Fibroblast of lung (primary cell): ENCODE measurements at places on chromosomes 5 and 9. TPM values are rescaled to one million over a fixed set of nuclear protein-coding genes. Genes with fewer than 3 reads are reported as not detected.

The DCTN4 gene
- 60.0 and 60.8 TPM in 2 replicates for polyA plus RNA-seq

The HMHB1 gene
- polyA plus RNA-seq, result not detected in 2 replicates

The MTAP gene
- 20.0 and 31.1 TPM in 2 replicates for polyA plus RNA-seq

The PCDHB5 gene
- 0.60 and 1.1 TPM in 2 replicates for polyA plus RNA-seq

The MAMDC2 gene
- polyA plus RNA-seq, result 4.2 and 14.4 TPM in 2 replicates

The PLEKHG4B gene
- polyA plus RNA-seq, result 0.01 and 0.08 TPM in 2 replicates

The C5orf46 gene
- polyA plus RNA-seq, result not detected in 2 replicates

The PCDHA13 gene
- polyA plus RNA-seq, result 0.02 TPM in 1 of 2 replicates, not detected in the other

The C9orf152 gene
- not detected in 2 replicates for polyA plus RNA-seq

The HTR1A gene
- not detected in 2 replicates for polyA plus RNA-seq

GRCh38 chr5:149147676-149148075, 6.4 kb downstream of the ABLIM3 start:
- no peak overlapping the region for H3K4me3 ChIP-seq
- no peak for DNase-seq
- peaks cover 19% of the 10 kb centered on the region for H3K4me1 ChIP-seq
- no peaks in the 10 kb centered on the region for H3K27me3 ChIP-seq
- no peaks in the 10 kb centered on the region for H3K36me3 ChIP-seq
- H3K27ac ChIP-seq, result no peak overlapping the region

DNA sequence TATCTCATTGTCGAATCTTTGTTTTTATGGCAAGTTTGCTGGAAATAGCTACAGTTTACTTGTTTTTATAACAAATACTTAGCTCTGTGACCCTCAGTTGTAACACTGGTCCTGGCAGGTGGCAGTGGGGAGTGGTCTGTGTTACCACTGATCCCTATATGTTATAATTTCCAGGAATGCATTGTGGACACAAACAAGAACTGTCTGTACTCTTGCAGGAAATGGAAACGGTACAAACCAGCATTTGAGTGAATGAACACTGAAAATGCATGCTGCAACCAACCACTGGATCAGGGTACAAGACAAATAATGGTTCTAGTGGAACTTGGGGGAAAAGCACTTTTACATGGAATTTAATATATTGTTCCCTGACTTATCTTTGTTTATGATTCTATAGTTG, 66.5 kb upstream of the PJA2 start:
- no peaks in the 10 kb centered on the region for H3K27me3 ChIP-seq
- no peaks in the 10 kb centered on the region for H3K36me3 ChIP-seq
- no peaks in the 10 kb centered on the region for H3K4me1 ChIP-seq
- no peak overlapping the region for H3K4me3 ChIP-seq
- no peak for DNase-seq

GRCh38 chr9:27800692-27801370, 227.6 kb upstream of the C9orf72 start:
- H3K36me3 ChIP-seq, result no peaks in the 10 kb centered on the region
- no peak for DNase-seq
- H3K27ac ChIP-seq, result no peak overlapping the region

DNA sequence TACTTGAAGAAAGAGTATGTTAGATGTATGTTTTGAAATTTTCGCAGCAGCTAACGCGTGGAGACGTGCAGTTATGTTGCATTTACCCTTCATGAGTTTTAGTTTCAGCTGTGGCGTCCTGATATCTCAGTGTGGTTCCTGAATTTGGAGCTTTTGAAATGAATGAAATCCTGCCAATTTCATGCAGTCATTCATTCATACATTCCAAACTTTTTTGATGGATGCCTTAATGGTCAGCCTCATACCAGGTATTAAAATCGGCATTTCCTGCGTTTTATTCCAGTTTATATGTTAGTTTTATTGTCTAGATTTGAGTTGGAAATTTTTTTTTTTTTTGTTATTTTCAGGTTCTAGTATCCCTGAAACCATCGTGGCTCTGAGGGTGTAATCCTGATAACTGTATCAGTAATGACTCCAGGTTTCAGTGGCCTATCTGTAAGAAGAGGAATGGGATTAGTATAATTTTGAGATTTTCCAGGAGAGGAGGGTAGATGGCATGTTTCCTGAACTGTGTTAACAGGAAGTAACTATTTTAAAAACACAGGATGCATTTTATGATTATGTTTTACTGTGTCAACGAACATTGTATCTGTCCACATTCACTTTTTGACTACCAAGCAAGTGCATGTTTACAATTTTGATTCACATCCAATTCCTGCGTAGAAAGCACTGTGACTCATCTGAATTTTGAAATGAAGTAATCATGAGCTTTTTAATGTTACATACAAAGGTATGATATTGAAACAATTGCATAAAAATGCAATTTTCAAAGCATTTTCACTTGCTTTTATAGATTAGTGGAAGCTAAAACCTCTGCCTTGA, 1.0 kb downstream of the FOCAD start:
- H3K4me3 ChIP-seq, result peak overlapping the region; percentile 82
- peak; percentile 91 for DNase-seq
- H3K4me1 ChIP-seq, result no peaks in the 10 kb centered on the region
- H3K36me3 ChIP-seq, result no peaks in the 10 kb centered on the region

GRCh38 chr9:32701321-32702022, 66.0 kb upstream of the TAF1L start:
- DNase-seq, result no peak
- no peak overlapping the region for H3K27ac ChIP-seq
- no peaks in the 10 kb centered on the region for H3K36me3 ChIP-seq
- H3K27me3 ChIP-seq, result no peaks in the 10 kb centered on the region

DNA sequence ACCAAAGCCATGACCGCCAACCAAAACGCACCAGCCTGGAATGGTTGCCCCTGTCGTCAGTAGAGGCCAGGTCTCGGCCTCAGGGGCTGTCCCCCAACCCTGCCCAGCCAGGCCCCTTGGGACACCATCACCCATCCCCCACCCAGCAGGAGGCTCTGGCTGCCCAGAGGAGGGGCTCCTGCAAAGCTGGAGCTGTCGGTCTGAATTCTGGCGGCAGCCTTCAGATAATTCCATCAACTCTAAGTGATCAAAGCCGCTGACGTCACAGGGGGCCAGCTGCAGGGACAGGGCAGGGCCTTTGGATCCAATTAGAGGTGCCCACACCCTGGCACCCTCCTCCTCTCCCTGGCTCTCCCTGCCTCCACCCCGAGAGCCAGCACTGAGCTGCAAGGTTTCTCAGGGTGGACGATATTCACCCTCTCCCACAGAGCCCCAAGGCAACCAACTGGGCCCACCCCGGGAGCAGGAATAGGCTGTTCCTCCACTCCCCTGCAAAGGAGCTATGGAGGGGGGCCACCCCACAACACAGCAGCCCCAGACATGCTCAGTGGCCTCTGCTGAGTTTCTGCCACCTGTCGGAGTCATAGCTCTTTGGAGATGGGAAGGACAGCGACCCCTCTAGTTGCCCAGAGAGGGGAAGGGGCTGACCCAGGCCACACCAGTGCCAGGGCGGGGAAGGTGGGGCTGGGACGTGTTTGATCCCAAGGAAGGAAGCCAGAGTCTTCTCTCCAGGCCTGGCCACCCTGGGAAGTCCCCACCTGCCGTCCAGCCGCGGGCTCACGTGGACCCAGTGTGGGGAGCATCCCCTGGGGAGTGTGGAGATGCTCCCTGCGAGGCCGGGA, 78.4 kb downstream of the NTNG2 start:
- no peaks in the 10 kb centered on the region for H3K36me3 ChIP-seq
- no peak overlapping the region for H3K4me3 ChIP-seq
- no peak overlapping the region for H3K27ac ChIP-seq
- no peak for DNase-seq

GRCh38 chr5:134787692-134788091, 29.1 kb downstream of the DDX46 start:
- no peaks in the 10 kb centered on the region for H3K4me1 ChIP-seq
- peaks cover 4% of the 10 kb centered on the region for H3K36me3 ChIP-seq
- H3K4me3 ChIP-seq, result no peak overlapping the region
- DNase-seq, result no peak
- no peak overlapping the region for H3K27ac ChIP-seq

DNA sequence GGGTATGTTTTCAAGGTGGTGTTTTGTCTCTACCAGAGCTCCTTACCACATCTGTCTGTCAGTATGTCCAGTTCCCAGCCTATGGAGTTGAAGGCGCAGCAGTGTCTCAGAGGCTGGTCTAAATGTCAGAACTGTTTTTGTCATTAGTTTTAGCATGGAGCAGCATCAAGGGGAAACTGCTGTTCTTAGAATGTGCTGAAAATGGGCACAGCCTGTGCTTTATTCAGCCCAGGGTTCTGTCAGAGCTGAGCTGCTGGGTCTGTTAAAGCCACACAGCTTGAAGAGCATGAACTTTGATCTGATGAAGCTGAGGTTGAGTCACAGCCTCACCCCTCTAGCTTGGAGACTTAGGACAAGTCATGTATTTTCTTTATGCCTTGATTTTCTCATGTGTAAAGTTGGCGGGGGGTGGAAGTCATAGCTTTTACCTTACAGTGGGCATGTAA, 71.9 kb downstream of the RALGPS1 start:
- H3K27me3 ChIP-seq, result peaks cover 2% of the 10 kb centered on the region
- peak; percentile 31 for DNase-seq
- H3K4me3 ChIP-seq, result no peak overlapping the region
- no peaks in the 10 kb centered on the region for H3K36me3 ChIP-seq
- peaks cover 8% of the 10 kb centered on the region for H3K4me1 ChIP-seq

- H3K27me3 ChIP-seq, result no peaks in the 10 kb centered on the region
- no peak for DNase-seq
- H3K36me3 ChIP-seq, result no peaks in the 10 kb centered on the region
- no peak overlapping the region for H3K27ac ChIP-seq
- H3K4me3 ChIP-seq, result no peak overlapping the region
- no peaks in the 10 kb centered on the region for H3K4me1 ChIP-seq
These were observed 15.7 kb upstream of the CEP120 start for GRCh38 chr5:123438902-123439301.

GRCh38 chr5:74766418-74766848, 484 bp downstream of the GFM2 start:
- peak; percentile 73 for DNase-seq
- H3K4me3 ChIP-seq, result peak overlapping the region; percentile 97
- no peaks in the 10 kb centered on the region for H3K36me3 ChIP-seq
- peak overlapping the region; percentile 79 for H3K27ac ChIP-seq

DNA sequence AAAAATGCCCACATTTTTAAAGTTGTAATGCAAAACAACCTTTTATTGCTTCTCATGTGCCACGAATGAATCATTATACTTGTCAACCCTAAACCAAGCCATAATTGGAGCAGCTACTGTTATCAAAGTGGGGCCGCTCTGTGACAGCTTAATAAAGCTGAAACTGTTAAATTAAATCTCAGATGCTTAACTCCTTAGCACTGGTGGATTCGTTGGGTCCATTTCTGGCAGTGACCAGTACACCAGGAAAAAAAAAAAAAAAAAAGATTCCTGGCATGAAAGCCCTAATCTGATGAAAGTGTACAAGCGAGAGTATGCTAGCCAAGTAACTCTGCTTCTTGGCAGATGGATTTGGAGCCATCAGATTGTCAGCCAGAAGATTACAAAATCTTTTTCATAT, 164.8 kb downstream of the ZSWIM6 start:
- H3K27me3 ChIP-seq, result no peaks in the 10 kb centered on the region
- peaks cover 3% of the 10 kb centered on the region for H3K36me3 ChIP-seq
- no peak overlapping the region for H3K4me3 ChIP-seq
- peak; percentile 49 for DNase-seq

GRCh38 chr5:169746147-169746694, 109.1 kb downstream of the DOCK2 start:
- no peak overlapping the region for H3K27ac ChIP-seq
- H3K4me1 ChIP-seq, result peaks cover 3% of the 10 kb centered on the region
- H3K36me3 ChIP-seq, result no peaks in the 10 kb centered on the region
- DNase-seq, result peak; percentile 33

- H3K36me3 ChIP-seq, result no peaks in the 10 kb centered on the region
- DNase-seq, result no peak
- H3K4me1 ChIP-seq, result no peaks in the 10 kb centered on the region
- H3K27me3 ChIP-seq, result peaks cover 6% of the 10 kb centered on the region
- H3K4me3 ChIP-seq, result no peak overlapping the region
- H3K27ac ChIP-seq, result no peak overlapping the region
These were observed 8.2 kb upstream of the DRD1 start for GRCh38 chr5:175452166-175452565.

GRCh38 chr9:26243726-26244125, 565.5 kb upstream of the TUSC1 start:
- DNase-seq, result peak; percentile 64
- H3K36me3 ChIP-seq, result no peaks in the 10 kb centered on the region
- no peak overlapping the region for H3K27ac ChIP-seq
- no peak overlapping the region for H3K4me3 ChIP-seq
- H3K4me1 ChIP-seq, result no peaks in the 10 kb centered on the region

GRCh38 chr5:180603076-180603594, 11.8 kb upstream of the SCGB3A1 start:
- H3K27me3 ChIP-seq, result no peaks in the 10 kb centered on the region
- no peak overlapping the region for H3K4me3 ChIP-seq
- no peaks in the 10 kb centered on the region for H3K4me1 ChIP-seq
- H3K27ac ChIP-seq, result no peak overlapping the region
- no peak for DNase-seq
- no peaks in the 10 kb centered on the region for H3K36me3 ChIP-seq

DNA sequence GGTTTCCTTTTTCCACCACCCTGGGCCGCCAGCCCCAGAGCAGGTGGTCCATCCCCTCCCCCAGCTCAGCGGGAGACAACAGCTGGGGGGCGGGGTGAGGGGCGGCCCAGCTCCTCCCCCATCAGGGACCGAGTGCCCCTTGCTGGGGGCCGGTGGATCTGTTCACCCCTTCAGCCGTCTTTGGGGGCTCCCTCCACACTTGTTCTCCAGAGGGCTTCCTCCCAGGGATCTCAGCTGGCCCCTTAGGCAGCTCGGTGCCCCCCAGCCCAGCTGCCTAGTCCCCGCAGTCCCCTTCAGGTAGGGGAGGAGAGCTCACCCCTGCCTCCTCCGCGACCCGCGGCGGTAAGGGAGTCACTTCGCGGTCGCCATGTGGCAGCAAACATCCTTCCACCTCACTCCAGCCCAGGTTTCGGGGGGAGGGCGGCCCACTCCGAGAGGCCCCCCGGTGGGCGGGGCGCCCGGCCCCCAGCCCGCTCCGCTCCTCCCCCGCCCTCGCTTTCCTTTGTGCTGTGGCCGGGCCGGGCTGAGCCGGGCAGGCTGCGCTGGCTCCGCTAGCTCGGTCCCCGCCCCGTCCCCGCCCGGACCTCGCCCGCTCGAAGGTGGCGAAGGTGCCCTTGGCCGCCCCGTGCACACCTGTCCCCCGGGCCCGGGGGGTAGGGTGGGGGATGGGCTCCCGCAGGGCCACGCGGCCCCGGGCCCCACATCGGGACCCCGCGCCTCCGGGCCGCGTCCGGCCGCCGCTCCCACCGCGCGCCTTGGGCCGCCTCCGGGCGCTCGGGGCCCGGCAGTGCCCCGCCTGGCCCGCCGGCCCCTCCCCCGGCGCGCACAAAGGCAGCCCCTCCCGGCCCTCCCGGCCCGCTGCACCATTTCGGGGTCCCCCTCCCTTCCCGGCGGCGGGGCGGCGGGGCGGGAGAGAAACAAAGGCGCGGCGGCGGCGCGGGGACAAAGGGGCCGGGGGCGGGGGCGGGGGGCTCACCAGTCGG, 683 bp downstream of the DBN1 start:
- H3K36me3 ChIP-seq, result peaks cover 16% of the 10 kb centered on the region
- peaks cover 44% of the 10 kb centered on the region for H3K4me1 ChIP-seq
- peak overlapping the region; percentile 82 for H3K27ac ChIP-seq
- DNase-seq, result no peak
- no peaks in the 10 kb centered on the region for H3K27me3 ChIP-seq

- no peak overlapping the region for H3K27ac ChIP-seq
- no peak overlapping the region for H3K4me3 ChIP-seq
- H3K27me3 ChIP-seq, result no peaks in the 10 kb centered on the region
These were observed 79.5 kb upstream of the LHFPL2 start for GRCh38 chr5:78727786-78728761.

GRCh38 chr5:172414531-172415361, 39.6 kb downstream of the SH3PXD2B start:
- no peaks in the 10 kb centered on the region for H3K36me3 ChIP-seq
- no peak overlapping the region for H3K4me3 ChIP-seq
